ENCODE measurements at places on chromosomes 16 and 17.
A peak's percentile ranks its signal among the peaks of the same experiment; 100 is the strongest.

- DNase-seq, result no peak
These were observed 35.8 kb upstream of the ADGRG1 start for GRCh38 chr16:57592591-57593003.

- DNase-seq, result no peak
These were observed 56.5 kb upstream of the CLEC18A start for GRCh38 chr16:69894676-69895075.

DNA sequence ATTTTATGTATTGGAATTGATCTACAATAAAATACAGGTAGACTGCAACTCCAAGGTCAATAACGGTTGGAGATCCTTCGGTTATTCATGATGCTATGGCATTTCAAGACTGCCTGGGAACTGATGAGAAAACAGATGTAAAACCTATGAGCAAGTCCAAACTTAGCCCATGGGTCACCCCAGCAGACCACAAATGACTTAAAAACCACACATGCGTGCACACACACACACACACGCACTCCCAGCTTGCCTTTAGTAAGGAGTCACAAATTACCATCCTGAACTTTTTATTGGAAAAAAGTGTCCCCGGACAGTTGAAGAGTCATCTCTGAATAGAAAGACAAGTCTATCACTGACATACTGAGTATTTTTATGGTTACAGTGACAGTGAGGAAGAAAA lies 26.7 kb downstream of the TRIM25 start:
- no peak for DNase-seq

GRCh38 chr16:80047842-80048241 lies 447.3 kb upstream of the MAF start:
- DNase-seq, result peak; percentile 23

DNA sequence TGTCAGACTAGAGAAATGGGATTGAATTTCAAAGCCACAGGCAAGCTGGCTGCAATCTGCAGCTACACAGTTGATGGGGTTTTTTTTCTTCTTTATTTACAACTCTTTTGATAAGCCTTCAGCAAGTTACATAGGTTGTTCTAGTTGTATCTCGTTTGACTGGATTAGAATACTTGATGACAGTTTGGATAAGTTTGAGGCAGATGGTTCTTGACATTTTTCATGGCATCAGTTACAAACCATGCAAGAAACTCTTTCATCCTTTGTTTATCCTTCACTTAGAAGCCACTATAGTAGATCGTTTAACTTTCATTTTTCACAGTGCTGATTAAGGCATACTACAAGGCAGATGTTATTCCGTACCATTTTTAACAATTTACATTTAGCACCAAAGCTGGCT lies 238.9 kb downstream of the TOX3 start:
- DNase-seq, result no peak

- DNase-seq, result no peak
These were observed 20.9 kb downstream of the HAPSTR1 start for GRCh38 chr16:9112166-9112843.

DNA sequence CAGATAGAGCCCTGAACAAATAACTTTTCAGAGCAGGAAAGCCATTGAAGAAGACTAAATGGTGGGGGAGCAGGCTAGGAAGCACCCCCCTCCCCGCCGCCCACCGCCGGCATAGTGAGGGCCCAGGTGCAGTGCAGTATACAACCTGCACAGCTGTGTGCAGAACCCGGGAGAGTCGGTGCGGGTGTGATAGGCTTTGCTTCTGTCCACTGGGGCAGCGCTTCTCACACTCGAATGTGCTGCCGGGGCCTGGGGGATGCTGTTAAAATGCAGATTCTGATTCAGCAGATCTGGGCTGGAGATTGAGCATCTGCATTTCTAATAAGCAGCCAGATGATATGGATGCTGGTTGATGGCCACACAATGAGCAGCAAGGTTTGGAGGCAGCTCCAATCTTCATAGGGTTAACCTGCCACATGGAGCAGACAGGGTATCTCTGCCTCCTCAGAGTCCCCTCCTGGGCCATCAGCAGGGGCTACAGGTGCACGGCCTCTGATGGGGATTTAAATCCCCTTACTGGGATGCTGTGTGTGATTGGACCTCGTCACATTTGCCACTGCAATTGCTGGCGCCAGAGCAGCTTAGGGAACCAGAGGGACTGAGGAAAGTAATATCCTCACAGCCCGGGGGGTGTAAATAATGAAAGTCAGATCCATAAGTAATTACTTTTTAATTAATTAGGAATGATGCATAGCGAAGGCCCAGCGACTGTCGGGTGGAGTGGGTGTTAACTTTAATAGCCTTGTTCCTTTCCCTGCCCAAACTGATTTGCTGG lies 172.0 kb upstream of the RPL38 start:
- no peak for DNase-seq

- no peak for DNase-seq
These were observed 67.7 kb downstream of the MPRIP start for GRCh38 chr17:17109907-17110306.

- DNase-seq, result no peak
These were observed 18.1 kb downstream of the TRPV2 start for GRCh38 chr17:16433514-16433913.

DNA sequence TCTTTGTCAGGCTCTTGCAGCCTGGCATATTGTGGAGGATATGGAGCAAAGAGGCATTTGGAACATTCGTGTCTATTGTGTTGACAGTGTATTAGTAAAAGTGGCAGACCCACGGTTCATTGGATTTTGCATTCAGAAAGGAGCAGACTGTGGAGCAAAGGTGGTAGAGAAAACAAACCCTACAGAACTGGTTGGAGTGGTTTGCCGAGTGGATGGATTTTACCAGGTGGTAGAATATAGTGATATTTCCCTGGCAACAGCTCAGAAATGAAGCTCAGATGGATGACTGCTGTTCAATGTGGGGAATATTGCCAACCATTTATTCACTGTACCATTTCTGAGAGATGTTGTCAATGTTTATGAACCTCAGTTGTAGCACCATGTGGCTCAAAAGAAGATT lies 44.5 kb downstream of the EFCAB13 start:
- DNase-seq, result no peak

GRCh38 chr16:68636064-68636560 lies 9.0 kb upstream of the CDH3 start:
- DNase-seq, result no peak

DNA sequence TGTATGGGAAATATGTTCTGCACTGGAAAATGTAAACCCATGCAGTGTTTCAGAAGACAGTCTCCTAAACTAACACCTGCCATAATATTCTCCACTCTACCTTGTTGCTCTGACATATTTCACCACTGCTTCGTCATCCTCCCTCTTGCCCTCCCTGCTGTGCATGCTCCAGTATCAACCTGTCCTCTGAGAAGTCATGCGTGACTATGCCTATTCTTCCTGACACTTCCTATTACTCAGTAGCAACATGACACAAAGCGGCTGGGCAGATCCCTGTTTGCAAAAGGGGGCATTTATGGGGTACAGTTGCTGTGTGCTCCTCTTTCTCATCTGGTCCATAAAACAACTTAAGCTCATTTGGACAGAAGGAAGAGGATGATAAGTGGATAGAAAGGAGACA lies 805.6 kb upstream of the EEF2KMT start:
- DNase-seq, result no peak

DNA sequence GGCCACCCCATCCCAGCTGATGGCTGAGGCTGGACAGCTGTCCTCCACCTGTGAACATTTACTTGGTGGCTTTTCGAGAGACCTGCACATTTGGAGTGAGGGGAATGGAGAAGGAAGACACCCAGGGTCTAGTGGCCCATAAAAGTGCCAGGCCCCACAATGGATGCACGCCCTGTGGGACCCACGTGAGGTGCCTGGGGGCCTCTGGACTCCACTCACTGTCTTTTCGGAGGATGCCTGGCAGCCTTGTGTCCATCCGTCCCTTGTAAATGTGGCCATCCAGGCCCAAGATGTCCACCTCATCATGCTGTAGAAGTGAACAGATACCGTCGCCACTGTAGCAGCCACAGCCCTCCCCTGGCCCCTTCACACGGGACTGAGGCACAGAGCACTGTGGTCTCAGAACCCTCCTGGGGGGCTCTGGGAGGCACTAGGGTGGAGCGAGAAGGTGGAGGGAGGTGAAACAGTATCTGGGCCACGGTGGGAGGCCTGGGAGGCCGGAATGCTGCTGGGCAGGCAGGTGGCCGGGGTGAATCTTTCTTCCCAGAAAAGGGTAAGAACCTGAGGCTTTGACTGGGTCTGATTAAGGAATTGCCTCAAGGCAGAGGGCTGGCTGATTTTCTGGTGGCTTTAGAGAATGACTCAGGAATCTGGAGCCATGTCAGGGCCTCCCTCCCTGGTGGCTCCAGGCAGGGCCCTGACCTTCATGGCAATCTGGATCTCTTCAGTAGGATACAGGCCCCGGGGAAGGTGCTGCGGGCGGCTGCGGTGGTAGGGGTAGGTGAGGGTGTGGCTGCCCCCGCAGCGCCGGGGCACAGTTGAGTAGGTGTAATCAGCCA lies 11.5 kb downstream of the UBALD2 start:
- no peak for DNase-seq

DNA sequence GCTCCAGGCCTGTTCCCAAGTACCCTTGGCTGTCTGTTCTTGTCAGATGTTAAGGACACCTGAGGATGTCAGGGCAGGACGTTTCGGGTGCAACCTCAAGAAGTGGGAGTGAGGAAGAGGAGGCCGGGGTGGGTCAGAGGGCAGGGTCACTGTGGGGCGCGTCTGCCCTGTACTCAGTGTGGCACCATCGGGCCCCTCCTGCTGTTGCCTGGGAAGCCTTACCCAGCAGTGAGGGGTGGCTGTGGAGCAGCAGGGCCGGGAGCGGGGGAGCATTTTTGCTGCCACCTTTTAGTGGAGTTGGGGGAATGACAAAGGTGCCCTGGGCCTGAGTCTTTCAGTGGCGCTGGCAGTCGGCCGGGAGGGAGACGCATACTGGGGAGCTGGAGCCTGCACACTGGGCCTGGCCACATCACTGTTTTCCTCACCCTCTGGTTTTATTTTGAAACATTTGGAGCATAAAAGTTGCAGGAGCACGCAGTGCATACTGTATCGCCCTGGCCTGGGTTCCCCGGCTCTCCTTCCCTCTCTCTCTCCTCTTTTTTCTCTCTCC lies 11.1 kb upstream of the FLYWCH1 start:
- DNase-seq, result no peak

DNA sequence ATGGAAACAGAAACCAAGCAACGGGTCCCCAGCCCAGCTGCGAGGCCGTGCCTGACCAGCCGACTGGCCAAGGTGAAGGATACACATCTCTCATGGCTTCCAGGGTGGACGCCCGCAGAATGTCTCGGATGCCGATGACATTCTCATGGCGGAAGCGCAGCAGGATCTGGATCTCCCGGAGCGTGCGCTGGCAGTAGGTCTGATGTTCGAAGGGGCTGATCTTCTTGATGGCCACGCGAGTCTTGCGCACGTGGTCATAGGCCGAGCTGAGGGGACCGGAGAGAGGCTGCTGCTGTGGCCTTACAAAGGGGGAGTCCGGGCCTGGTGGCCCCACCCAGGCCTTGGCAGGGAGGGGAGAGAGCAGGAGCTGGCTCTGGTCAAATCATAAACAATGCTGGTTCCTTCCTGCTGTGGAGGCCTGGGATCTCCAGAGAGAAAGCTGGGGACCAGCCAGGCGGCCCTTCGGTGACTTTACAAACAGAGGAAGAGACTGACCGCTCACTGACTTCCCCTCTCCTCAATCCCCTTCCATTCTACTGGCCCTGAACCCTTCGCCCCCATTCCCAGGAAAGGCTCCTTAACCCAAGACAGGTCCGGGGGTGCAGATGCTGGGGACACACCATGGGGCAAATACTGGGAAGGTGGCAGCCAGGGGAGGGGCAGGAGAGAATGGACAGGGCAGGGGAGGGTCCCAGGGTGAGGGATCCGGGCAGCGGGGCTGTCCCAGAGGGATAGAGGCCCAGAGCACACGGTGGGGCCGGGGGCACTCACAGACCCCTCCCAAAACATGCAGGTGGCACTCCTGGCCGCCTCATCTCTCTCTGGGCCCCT lies 1.1 kb downstream of the MAPK3 start:
- no peak for DNase-seq

DNA sequence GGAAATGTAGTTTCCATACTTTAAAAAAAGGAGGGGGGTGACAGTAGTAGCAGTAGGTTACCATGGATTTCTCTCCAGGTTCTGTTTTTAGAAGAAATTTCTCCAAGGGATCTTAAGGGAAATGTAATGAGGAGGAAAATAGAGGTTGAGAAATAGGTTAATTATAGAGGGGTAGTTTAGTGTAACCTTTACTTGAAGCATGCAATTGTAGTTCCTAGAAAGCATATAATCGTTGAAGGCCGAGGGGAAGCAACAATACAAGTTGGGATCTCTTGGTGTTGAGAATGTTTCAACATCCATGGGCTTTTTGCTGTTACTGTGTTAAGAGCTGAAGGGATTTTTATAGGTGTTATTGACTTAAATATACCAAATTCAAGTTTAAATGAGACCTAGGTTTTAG lies 25.1 kb downstream of the TNRC6A start:
- no peak for DNase-seq

- no peak for DNase-seq
These were observed 13.3 kb upstream of the OR1F1 start for GRCh38 chr16:3174618-3175148.

GRCh38 chr17:56350592-56350991 lies 197.3 kb downstream of the ANKFN1 start:
- no peak for DNase-seq

DNA sequence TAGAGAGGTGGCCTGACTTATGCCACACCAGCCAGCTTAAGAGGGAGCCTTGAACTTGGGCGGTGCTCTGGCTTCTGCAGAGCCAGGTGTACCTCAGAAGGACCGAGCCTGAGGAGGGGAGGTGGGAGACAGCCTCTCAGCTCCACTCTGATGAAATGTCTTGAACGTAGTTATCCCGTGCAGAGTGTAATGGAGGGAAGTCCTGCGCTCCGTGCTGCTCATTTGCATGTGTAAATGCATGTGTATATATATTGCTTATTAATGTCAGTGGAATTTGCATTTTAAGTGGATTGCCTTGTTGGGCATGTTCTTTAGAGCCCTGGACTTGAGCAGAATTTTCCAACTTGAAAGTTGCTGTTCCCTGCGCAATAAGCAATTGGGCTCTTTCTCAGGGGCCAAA lies 264.9 kb upstream of the SDK2 start:
- no peak for DNase-seq

- no peak for DNase-seq
These were observed 97.2 kb downstream of the TBC1D16 start for GRCh38 chr17:79938336-79939093.

Data from fibroblast of skin of left quadriceps (primary cell).